ENCODE measurements at places on chromosomes 16 and 17.

- DNase-seq = no peak
These were observed 28.2 kb upstream of the CCL1 start for GRCh38 chr17:34391241-34391640.

DNA sequence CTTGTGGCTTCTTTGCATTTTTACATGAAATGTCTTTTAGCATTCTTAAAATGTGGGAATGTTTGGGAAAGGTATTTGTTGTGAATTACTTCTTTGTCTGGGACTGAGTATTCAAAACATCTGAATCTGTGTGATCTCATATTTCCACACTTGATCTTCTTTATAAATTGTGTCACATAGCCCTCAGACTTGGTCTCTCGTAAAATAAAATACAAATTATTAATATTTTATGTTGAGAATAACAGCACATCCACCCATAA, 81.9 kb downstream of the TUBD1 start:
- DNase-seq = no peak

- no peak for DNase-seq
These were observed 48.4 kb upstream of the PABPN1L start for GRCh38 chr16:88914750-88915368.

- DNase-seq = no peak
These were observed at the start of gene TMEM132E for GRCh38 chr17:34579017-34579946. Gene TMEM132E (plus strand): TSS chr17:34579582. CDS start chr17:34581077, 1,495 bp downstream.

Data from stimulated activated CD8-positive, alpha-beta memory T cell treated with anti-CD3 and anti-CD28 coated beads, Interleukin-7, amount 100 ng/mL, for 1 hour (primary cell).